ENCODE measurements at places on chromosomes 7 and 10. TPM values are rescaled to one million over a fixed set of nuclear protein-coding genes. Genes with fewer than 3 reads are reported as not detected.

DNA sequence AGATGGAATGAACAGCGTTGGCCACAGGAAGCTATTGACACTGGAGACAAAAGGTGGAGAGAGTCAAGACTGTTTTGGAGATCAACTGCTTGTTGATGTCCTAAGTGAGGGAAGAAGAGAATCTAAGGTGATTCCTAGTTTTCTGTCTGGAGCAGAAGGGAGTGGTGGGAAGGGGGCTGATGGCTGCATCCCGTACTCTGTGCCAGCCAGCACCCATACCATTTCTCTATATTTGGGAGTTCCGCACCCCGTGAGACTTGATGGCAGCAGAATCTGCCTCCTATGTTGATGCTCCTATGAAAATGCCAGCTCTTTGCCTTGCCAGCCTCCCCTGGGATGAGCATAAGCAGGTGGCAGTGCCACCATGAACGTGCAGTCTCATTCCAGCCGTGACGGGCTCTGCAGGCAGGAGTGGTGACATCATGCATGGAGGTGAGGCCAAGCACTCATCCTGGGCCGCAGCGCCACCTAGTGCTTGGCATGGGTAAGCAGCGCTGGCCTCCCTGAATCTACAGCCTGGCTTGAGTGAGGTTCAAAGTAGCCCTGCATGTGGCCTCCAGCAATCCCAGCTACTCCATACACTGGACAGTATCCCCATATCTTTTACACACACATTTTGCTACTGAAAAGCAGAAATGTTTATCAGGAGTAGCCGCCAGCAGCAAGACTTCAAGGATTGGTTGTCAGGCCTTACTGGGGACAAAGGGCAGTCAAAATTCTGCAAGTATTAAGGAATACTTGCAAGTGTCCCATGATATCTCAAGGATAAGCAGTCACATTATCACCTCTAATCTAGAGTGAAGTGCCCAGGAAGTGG is 43.0 kb downstream of the PODXL start:
- peak; percentile 60 for DNase-seq

GRCh38 chr10:27621461-27621860 is 117.4 kb downstream of the RAB18 start:
- no peak for DNase-seq

- DNase-seq: no peak
These were observed 54.4 kb downstream of the ZRANB1 start for GRCh38 chr10:124996127-124996853.

- DNase-seq: no peak
These were observed 91.3 kb upstream of the STEAP1B start for GRCh38 chr7:22591271-22591670.

- DNase-seq: no peak
These were observed 155.3 kb downstream of the SFMBT2 start for GRCh38 chr10:7255517-7255916.

DNA sequence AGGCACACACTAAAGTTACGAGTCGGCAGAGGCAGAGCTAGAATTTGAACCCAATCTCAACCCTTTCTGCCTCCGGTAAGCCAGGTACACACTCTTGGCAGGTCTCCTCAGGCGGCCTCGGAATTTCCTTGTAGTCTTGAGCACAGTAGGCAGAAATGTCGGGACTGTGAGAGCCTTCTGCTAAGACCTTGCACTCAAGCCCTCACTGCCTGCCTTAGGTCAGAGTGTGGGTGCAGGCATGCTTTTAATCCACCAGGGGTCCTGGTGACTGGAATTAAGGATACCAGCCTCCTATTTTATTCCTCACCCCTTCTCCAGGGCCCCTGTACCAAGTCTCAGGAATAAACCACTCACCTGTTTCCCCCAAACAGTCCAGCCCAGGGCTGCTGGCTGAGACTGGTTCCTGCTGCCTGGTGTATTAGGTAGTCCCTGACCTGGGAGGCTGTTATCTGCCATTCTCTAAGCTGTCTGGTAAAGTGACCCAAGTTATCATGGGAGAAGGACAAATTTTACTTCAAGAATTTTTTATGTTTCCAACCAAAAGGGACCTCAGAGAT is 855 bp downstream of the ATP6V1F start:
- no peak for DNase-seq

GRCh38 chr7:80584778-80585177 is 53.7 kb upstream of the CD36 start:
- DNase-seq: no peak

WEE2 gene
- not detected for total RNA-seq

FRMD4A gene
- 81.0 TPM for total RNA-seq

ECHS1 gene
- total RNA-seq: 64.6 TPM

RAB11FIP2 gene
- 46.6 TPM for total RNA-seq

GLCCI1 gene
- total RNA-seq: 5.8 TPM

OR6B1 gene
- not detected for total RNA-seq

GSDME gene
- total RNA-seq: 21.7 TPM

ELMO1 gene
- 72.2 TPM for total RNA-seq

WDR86 gene
- not detected for total RNA-seq

SGPL1 gene
- 15.0 TPM for total RNA-seq
